ENCODE measurements at places on chromosomes 11 and 22. TPM values are rescaled to one million over a fixed set of nuclear protein-coding genes. Genes with fewer than 3 reads are reported as not detected.

- no peaks in the 10 kb centered on the region for H3K27me3 ChIP-seq
- DNase-seq = no peak
- H3K4me1 ChIP-seq = no peaks in the 10 kb centered on the region
Observed at GRCh38 chr22:48021991-48022401, 1259.5 kb downstream of the TBC1D22A start.

Gene ATP5MG
- 31.1 TPM for total RNA-seq

DNA sequence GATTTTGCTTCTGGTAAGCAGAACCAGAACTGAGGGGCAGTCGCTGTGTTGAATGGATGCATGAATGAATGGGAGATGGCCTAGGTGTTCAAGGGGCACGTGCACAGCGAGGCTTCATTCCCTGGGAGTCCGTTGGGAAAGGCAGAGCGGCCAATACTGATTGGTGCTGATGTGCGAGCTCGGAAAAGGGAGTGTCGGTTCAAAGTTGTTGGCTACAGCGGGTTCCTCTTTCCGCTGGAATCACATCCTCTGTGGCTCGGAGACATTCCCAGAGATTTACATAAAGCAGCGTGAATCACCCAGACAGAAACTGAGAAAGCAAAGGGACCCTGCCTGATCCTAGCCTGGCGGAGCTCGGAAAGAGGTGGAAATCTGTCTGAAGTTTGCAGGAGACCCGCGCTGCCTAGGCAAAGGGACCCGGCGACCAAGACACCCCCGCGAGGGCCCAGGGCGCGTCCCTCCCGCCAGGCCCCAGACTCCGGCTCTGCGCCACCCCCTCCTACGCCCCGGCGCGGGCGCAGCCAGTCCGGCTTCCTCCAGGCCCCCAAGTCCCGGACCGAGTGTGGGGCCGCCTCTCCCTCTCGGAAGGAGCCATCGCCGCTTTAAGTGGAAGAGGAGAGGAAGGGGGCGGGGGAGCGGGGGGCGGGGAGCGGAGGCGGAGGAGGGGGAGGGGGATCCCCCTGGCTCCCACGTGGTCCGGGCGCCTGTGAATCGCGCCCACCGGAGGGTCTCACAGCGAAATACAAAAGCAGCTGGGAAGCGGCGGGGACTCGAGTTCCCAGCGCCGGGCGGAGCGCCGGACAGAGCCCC is at the start of gene FJX1:
Gene FJX1 (plus strand): TSS at position 774 of the 810 bp plus-strand sequence. CDS start 177 bp downstream, outside the sequence.
- H3K36me3 ChIP-seq = no peaks in the 10 kb centered on the region
- H3K4me1 ChIP-seq = peaks cover 43% of the 10 kb centered on the region
- H3K27ac ChIP-seq = peak within 1 kb of the TSS; percentile 82
- H3K4me3 ChIP-seq = peak within 1 kb of the TSS; percentile 78
- no peaks in the 10 kb centered on the region for H3K27me3 ChIP-seq

- H3K27ac ChIP-seq = no peak overlapping the region
- no peak overlapping the region for H3K4me3 ChIP-seq
- DNase-seq = peak; percentile 39
- H3K27me3 ChIP-seq = peaks cover 14% of the 10 kb centered on the region
- H3K4me1 ChIP-seq = no peaks in the 10 kb centered on the region
Observed at GRCh38 chr22:44604455-44604854, 97.5 kb upstream of the PRR5 start.

GRCh38 chr11:96055706-96056387 is 131.9 kb upstream of the MTMR2 start:
- H3K4me1 ChIP-seq = peaks cover 52% of the 10 kb centered on the region
- no peaks in the 10 kb centered on the region for H3K27me3 ChIP-seq
- no peak for DNase-seq
- no peak overlapping the region for H3K4me3 ChIP-seq
- H3K27ac ChIP-seq = peak overlapping the region; percentile 81

DNA sequence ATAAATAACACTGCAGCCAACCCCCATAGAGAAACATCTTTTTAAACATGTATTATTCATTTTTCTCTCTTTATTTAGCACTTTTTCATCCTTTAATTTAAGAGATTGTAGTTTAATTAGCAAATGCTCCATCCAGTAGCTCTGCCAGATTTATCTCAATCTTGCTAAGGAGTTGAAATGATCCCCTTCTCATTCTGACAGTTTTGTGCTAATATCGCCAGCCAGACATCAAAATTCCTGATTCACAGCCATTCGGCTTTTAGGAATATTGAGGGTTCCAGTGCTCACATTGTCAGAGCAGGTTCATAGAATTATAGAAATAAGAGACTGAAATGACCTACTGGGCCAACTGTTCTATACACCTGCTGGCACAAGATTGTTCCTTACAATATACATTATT is 77.8 kb downstream of the CASP12 start:
- no peak overlapping the region for H3K4me3 ChIP-seq
- H3K36me3 ChIP-seq = no peaks in the 10 kb centered on the region
- no peaks in the 10 kb centered on the region for H3K27me3 ChIP-seq
- no peaks in the 10 kb centered on the region for H3K4me1 ChIP-seq
- H3K27ac ChIP-seq = no peak overlapping the region

DNA sequence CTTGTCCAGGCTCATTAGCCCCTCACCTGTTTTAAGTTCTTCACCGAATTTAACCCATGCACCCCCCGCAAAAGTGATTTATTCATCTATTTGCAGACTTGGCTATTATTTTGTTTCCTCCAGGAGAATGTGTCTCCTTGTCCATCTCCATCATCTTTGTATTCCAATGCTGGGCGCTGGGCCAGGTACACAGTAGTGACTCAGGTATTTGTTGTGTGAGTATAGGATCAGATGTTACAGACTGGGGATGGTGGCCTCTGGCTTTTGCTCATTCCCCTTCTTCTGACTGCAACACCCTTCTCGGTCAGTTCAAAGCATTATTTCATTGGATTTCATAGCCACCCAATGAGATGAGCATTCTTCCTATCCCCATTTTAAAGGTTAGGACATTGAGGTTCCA is 408.2 kb downstream of the MN1 start:
- DNase-seq = no peak
- H3K36me3 ChIP-seq = no peaks in the 10 kb centered on the region
- no peak overlapping the region for H3K27ac ChIP-seq
- no peaks in the 10 kb centered on the region for H3K4me1 ChIP-seq
- H3K4me3 ChIP-seq = no peak overlapping the region
- H3K27me3 ChIP-seq = peaks cover 17% of the 10 kb centered on the region

DNA sequence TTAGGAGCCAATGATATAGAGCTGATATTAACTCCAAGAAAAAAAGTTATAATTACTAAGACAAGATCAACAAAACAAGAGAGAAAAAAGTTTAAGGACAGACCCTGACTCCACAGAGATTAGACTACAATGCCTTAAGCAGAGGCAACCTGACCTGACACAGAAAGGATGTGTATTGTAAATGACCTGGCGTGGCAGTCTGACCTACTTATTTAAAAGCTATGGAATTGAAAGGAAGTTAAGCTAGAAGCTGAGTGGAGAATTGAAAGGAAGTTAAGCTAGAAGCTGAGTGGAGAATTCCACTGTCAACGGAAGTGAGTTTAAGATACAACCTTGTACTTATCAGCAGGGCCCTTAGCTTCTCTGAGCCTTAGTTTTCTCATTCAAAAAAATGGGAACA is 885.4 kb downstream of the OPCML start:
- peaks cover 7% of the 10 kb centered on the region for H3K4me1 ChIP-seq
- H3K27me3 ChIP-seq = no peaks in the 10 kb centered on the region
- no peak overlapping the region for H3K4me3 ChIP-seq
- no peak overlapping the region for H3K27ac ChIP-seq
- H3K36me3 ChIP-seq = no peaks in the 10 kb centered on the region

- no peak overlapping the region for H3K27ac ChIP-seq
- no peaks in the 10 kb centered on the region for H3K36me3 ChIP-seq
Observed at GRCh38 chr11:95559899-95560298, 229.7 kb downstream of the FAM76B start.

Gene IL10RA
- not detected for total RNA-seq

Gene ALDH3B2
- not detected for total RNA-seq

Gene KCNQ1OT1
- total RNA-seq = 6.2 TPM

- peak; percentile 64 for DNase-seq
- no peak overlapping the region for H3K4me3 ChIP-seq
Observed at GRCh38 chr22:18154821-18155390, 4.9 kb downstream of the USP18 start.

Gene PATE2
- total RNA-seq = 0.36 TPM

- H3K27me3 ChIP-seq = peaks cover 92% of the 10 kb centered on the region
- H3K36me3 ChIP-seq = no peaks in the 10 kb centered on the region
- no peak overlapping the region for H3K4me3 ChIP-seq
- H3K27ac ChIP-seq = no peak overlapping the region
- DNase-seq = peak; percentile 92
- H3K4me1 ChIP-seq = peaks cover 7% of the 10 kb centered on the region
Observed at GRCh38 chr11:20158597-20159257, 1.5 kb downstream of the DBX1 start.

- peaks cover 16% of the 10 kb centered on the region for H3K4me1 ChIP-seq
- no peaks in the 10 kb centered on the region for H3K27me3 ChIP-seq
- H3K4me3 ChIP-seq = peak overlapping the region; percentile 92
- H3K36me3 ChIP-seq = peaks cover 11% of the 10 kb centered on the region
Observed at GRCh38 chr22:31491218-31491962, 1.7 kb upstream of the EIF4ENIF1 start.

DNA sequence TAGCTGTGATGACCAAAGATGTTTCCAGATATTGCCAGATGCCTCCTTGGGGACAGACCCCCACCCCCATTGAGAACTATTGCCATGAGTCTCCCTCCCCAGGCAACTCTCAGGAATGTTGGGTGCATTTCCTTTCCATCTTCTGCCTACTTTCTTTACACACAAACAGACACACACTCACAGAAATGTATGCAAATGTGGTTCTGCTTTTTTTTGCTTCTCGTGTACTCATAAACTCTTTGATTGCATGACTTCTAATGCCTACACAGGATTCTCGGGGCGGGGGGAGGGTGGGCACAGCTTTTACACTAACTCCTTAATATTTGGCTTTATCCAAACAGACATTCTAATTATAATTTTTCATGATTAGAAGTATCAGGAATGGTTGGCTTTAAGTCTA is 53.3 kb upstream of the SUSD2 start:
- peaks cover 10% of the 10 kb centered on the region for H3K36me3 ChIP-seq
- H3K27me3 ChIP-seq = no peaks in the 10 kb centered on the region
- H3K4me3 ChIP-seq = no peak overlapping the region
- H3K27ac ChIP-seq = no peak overlapping the region

GRCh38 chr22:29629903-29630516 is 26.6 kb downstream of the NF2 start:
- DNase-seq = no peak
- peaks cover 45% of the 10 kb centered on the region for H3K4me1 ChIP-seq
- no peaks in the 10 kb centered on the region for H3K27me3 ChIP-seq
- no peak overlapping the region for H3K27ac ChIP-seq
- no peaks in the 10 kb centered on the region for H3K36me3 ChIP-seq

Gene DYNC2H1
- total RNA-seq = 82.2 TPM

DNA sequence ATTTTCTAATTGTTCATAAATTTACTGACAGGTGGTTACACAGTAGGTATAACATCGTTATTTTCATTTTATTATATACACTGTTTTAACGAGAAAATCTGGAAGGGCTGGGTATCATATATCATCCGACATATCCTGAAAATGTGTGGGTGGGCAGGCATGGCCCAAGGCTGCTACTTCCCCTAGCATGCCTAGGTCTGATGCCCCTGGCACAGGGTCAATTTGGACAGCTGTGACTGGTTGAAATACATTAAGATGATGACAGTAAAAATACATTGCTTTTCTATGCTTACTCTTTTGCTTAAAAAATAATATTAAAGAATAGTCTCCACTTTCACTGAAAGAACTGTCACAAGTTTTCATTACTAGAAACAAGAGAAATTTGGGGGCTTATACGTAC is 908.8 kb downstream of the OPCML start:
- no peaks in the 10 kb centered on the region for H3K36me3 ChIP-seq
- H3K4me3 ChIP-seq = no peak overlapping the region
- no peaks in the 10 kb centered on the region for H3K27me3 ChIP-seq
- H3K27ac ChIP-seq = no peak overlapping the region
- peaks cover 13% of the 10 kb centered on the region for H3K4me1 ChIP-seq
- no peak for DNase-seq

DNA sequence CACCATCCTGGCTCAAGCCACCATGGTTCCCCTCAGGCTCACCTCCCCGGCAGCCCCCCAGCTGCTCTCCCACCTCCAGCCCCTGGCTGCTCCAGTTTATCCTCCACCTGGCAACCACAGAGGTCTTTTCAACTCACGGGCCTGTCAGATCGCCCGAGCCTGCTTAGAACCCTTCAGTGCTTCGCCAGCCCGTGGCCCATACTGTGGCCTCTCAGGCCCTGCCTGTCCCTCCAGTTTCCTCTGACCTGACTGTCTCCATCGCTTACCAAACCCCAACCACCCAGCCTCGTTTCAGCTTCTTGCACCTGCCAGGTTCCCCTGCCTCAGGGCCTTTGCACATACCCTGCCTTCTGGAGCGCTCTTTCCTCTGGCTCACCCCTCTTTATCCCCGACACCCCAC is 6.9 kb downstream of the KCNC1 start:
- H3K27ac ChIP-seq = no peak overlapping the region
- H3K27me3 ChIP-seq = peaks cover 47% of the 10 kb centered on the region
- H3K4me1 ChIP-seq = peaks cover 6% of the 10 kb centered on the region
- DNase-seq = peak; percentile 26
- no peaks in the 10 kb centered on the region for H3K36me3 ChIP-seq
- no peak overlapping the region for H3K4me3 ChIP-seq

DNA sequence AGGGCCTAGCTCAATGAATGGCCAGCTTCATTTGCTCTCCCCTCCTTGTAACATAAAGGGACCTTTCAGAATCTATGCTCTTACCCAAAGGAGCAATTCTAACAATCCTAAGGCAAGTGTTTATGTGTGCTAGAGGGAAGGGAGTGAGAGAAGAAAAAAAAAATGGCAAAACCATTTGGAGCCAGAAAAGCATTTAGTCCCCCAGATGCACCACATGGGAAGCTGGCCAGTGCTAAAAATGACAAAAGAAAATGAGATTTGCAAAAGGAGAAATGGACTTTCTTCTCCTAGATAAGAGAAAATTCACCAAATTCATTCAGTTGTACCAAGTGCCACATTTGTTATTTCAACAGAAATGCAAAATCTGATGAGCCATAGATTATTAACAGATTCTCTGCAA is 52.8 kb downstream of the SERGEF start:
- peaks cover 2% of the 10 kb centered on the region for H3K4me1 ChIP-seq
- DNase-seq = no peak
- H3K27ac ChIP-seq = no peak overlapping the region
- H3K36me3 ChIP-seq = peaks cover 6% of the 10 kb centered on the region
- no peaks in the 10 kb centered on the region for H3K27me3 ChIP-seq

DNA sequence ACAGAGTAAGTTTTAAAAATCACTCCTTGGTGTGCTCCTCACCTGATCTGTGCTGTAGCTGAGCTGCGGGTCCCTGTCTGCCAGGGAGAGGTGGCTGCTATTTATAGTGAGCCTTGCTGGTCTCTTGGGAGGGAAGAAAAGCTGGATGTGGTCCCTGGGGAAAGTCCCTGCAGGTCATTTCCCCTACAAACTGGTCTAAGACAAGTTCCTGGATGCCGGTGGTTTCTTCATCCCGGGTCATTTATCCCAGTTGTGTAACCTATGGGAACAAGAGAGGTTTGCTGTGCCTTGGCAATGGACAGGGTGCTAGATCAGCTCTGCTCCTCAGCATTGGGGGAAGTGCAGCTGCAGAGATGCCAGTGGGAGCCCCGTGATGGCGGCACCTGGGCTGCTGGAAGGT is at the start of gene SAA2:
Gene SAA2 (minus strand): TSS at position 108 of the 400 bp plus-strand sequence. CDS start 657 bp downstream, outside the sequence.
- H3K4me3 ChIP-seq = no peak within 1 kb of the TSS
- H3K27me3 ChIP-seq = no peaks in the 10 kb centered on the region
- no peaks in the 10 kb centered on the region for H3K4me1 ChIP-seq

- H3K36me3 ChIP-seq = no peaks in the 10 kb centered on the region
- peak; percentile 46 for DNase-seq
- peaks cover 10% of the 10 kb centered on the region for H3K4me1 ChIP-seq
- no peak overlapping the region for H3K27ac ChIP-seq
- no peak overlapping the region for H3K4me3 ChIP-seq
- H3K27me3 ChIP-seq = no peaks in the 10 kb centered on the region
Observed at GRCh38 chr22:30392661-30393321, 4.0 kb upstream of the SEC14L2 start.

- no peaks in the 10 kb centered on the region for H3K27me3 ChIP-seq
- DNase-seq = peak; percentile 98
- peaks cover 12% of the 10 kb centered on the region for H3K4me1 ChIP-seq
- H3K27ac ChIP-seq = peak within 1 kb of the TSS; percentile 51
- H3K36me3 ChIP-seq = peaks cover 12% of the 10 kb centered on the region
Observed at GRCh38 chr22:37019309-37020191, at the start of the genes MPST and TST. MPST (plus strand) TSS chr22:37019742; CDS start chr22:37019837, 95 bp downstream. TST (minus strand) TSS chr22:37019447; CDS start chr22:37018732, 715 bp downstream.

All from osteoblast (primary cell).